Posterior vena cava (tissue), 2 donors: ENCODE measurements at places on chromosomes 11 and 22. TPM values are rescaled to one million over a fixed set of nuclear protein-coding genes. Genes with fewer than 3 reads are reported as not detected.

NXPE2 gene
- 0.42 TPM for total RNA-seq

ACR gene
- total RNA-seq: 2.6 TPM

SPTBN2 gene
- total RNA-seq: 4.2 TPM

NDUFA6 gene
- 52.1 TPM for total RNA-seq

VWCE gene
- total RNA-seq: 2.9 TPM

DNA sequence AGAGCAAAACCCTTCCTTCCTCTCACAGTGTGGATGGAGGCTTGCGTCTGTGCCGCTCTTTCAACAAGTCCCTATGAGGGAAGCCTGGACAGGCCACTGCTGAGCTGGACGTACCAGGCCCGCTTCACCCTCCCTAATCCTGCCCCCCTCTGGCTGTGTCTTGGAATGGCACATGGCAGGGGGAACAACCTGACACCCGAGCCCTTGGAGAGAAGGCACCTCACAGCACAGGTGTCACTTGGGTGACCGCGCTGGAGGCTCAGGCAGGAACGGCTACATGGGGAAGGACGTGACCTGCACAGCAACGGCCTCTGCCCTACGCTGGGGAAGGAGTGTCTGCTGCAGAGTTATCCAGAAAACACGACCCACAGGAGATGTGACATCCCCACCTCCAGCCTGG lies 11.0 kb downstream of the CARS1 start:
- DNase-seq: no peak

DNA sequence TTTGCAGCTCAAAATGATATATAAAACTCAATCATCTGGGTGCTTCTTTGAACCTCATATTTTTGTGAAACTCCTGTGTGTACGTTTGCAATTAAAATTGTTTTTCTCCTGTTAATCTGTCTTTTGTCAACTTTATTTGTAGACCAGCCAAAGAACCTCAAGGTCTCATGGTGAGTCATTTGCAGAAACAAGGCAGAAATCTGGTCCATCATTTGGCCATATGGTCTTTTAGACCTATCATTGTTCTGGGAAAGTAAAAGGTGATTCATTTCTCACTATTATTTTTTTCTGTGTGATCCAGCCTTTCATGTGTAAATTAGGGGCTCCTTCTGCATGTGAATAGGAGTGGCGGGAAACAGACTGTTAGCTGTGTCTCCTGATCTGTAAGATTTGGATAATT lies 399.1 kb upstream of the DDI1 start:
- no peak for DNase-seq

GRCh38 chr11:125416981-125417935 lies 78.8 kb downstream of the FEZ1 start:
- peak; percentile 55 for DNase-seq

- DNase-seq: no peak
Measured at GRCh38 chr11:82776377-82776776, 42.7 kb upstream of the FAM181B start.

GRCh38 chr11:34566208-34566551 lies 52.6 kb upstream of the ELF5 start:
- DNase-seq: no peak

DNA sequence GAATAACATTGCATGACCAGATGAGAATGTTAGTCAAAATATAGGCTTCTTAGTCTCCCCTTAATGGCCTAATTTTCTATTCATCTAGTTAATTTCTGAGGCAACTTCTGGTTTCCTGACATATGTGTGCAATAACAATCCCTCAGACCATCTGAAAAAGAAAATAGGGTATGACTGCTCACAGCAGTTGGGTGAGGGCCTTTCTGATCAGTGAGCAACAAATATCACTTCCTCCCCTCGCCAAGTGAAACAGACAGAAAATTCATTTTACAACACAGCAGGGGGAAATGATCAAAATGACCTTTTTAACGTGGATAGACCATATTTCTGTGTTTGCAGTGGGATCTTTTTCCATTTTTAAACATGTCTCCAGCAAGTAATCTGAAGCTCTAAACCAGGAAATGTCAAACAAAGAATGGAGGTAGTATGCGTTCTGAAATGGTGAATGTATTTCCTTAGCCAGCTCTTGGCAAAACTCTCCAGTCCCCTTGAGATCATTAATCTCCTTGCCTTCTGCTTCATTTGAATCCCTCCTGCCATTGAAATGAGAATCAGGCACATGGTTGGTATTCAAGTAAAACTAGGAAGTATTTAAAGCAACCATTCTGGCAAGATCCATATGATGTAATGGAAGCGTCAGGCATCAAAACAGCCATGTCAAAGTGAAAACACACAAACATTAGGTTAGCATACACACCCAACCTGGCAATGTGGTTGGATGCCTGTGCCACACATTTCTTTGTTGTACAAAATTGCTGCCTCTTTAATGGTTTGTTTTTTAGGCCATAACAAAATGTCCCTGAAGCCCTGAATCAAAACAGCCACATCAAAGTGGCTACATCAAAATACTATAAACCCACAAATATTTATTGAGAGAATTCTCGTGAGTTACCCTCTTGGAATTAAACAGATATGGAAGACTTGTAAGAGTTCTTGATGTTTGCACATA lies 100.1 kb downstream of the SLC1A2 start:
- DNase-seq: no peak

GRCh38 chr11:111912535-111912934 lies at the start of gene HSPB2:
HSPB2 (plus strand) TSS chr11:111912734; CDS start chr11:111912830, 96 bp downstream.
- DNase-seq: no peak

- peak; percentile 92 for DNase-seq
Measured at GRCh38 chr11:117221775-117222517, 9.9 kb downstream of the PCSK7 start.

DNA sequence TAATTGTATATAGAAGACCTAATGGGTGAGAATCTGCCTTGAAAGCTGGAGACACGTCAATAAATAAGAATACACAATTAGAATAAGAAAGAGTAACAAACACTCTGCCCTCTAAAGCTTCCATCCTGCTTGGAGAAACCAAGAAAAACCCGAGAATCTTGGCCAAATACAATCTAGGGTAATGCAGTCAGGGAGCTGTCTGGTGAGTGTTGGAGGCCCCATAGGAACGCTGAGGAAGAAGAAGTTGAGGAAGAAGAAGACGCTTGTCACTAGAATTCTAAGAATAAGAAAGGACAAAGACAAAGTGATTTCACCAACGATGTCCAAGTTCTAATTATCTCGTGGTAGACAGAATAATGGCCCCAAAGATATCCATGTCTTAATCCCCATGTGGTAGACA lies 4485.9 kb upstream of the OR11H1 start:
- DNase-seq: no peak

DNA sequence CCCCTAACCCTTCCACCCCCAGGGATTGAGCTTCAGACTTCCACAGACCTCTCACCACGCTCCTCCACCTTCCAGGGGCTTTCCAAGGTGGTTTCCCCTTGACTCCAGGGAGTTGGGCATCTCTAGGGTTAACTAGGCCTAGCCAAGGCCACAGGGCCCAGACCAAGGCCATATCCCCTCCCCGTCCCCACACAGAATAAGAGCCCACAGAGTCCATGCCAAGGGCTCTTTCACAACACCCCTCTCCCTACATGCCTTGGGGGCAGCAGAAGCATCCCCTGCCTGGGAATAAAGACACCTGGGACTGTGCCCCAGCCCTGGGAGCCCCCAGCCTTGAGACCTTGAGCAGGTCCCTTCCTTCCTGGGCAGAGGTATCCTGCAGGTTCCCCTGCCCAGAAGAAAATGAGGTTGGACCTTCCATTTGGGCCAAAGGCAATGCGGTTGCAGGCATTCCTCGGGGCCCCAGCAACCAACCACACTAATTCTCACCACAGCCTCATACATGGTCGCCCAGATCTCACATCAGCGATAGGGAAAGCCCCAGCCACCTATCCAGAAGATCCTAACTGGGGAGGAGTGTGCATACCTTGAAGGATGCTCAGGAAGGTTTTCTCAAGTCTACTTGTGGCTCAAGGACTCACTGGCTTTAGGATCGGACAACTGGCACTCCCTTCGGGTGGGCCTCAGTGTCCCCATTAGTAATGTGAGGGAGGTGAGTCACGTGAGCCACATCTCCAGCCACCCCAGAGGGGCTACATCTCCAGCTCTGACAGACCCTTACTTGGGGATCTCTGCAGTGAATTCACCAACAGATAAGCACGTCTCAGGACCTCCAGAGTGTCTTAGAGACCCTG lies 1.7 kb downstream of the GDPD5 start:
- DNase-seq: no peak

DNA sequence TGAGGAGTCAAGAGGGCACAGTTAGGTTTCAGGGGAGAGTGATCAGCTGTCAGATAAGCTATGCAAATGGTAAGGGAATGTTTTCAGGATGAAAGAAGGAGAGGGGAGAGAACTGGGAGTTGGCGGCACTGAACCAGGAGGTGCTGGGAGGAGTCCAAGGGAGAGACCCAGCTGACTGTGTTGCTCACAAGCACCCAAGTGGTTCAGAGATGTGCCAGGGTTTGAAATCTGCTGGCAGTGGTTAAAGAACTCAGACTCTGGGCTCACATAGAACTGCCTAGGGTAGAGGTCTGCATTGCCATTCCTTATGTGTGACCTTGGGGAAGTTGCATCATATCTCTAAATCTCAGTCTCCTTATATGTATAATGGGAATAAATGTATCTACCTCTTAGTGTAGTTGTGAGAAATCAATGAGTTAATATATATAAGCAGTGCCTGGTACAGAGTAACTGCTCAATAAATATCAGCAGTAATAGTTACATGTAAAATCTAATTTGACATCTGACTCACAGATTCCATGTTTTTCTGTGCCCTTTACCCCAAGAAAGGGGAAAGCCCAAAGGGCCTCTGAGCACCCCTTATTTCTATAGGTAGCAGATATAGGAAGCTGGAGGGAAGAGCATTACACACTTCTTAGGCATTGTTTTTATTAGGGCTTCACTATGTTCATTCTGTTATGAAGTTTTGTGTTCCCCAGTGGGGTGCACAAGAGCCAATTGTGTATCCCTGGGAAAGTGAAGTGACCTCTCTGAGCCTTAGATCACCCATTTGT lies 66.9 kb upstream of the SESN3 start:
- no peak for DNase-seq

DNA sequence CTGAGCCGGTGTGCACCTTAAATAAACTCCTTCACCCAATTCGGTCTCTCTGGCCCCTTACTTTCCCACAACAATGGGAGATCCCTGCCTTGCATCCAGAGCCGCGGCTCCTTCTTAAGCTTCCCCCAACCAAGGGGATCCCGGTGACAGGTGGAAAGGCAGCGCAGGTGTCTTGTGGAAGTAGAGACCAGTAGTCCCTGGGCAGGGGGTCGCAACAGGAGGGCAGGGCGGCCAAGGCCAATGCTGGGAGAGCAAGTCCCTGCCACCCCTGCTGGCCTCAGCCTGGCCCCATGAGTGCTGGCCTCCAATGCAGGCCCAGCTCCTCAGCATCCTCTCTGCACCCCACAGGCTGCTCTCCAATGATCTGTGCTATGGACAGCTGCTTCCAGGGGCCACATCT lies 7.9 kb upstream of the SYT12 start:
- DNase-seq: no peak
